ENCODE measurements at places on chromosomes 16 and 17. TPM values are rescaled to one million over a fixed set of nuclear protein-coding genes. Genes with fewer than 3 reads are reported as not detected.

DNA sequence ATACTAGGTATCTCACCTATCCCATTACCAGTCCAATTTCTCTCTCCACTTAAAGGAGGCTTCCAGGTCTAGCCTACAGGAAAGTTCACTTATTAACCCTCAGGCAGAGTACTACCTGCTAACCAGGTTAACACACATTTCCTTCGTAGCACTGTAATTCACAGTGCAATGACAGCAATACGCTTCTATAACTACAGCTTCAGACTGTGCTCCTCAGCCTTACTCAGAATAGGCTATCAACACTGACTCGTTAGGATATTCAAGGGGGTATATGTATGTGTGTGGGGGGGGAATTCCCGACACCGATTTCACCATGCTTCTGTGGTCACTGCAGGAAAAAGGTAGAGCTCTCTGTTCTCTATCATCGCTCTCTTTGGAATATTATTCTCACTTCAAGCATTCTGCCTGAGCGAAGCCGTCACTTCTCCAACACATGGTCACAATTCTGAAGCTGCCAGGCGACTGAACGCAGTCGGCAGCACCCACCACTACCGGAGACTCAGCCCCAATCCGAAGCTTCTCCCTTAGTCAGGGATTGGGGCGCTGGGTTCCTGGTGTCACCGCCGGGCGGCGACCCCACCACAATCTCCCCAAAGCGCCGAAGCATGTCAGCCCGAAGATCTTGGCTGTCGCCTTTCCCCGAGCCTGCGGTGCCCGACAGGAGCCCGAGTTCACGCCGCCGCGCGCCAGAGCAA, 618 bp downstream of the GGA3 start:
- no peak for DNase-seq

DNA sequence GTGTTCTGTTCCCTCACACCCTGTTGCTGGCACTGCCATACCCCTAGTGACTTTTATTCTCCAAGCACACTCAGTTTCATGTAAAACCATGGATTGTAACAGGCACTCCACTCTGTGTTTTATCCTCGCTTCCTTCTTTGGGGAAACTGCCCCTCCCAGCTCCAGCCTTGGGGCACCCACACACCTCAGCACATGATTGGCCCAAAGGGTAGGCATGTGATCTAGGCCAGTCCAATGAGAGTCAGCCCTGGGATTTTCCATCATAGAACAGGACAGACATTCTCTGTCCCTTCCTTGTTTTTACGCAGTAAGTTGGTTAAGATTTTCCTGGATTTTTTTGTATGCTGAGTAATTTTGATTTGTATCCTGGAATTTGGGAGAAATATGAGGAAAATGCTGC, 115.4 kb downstream of the C16orf95 start:
- DNase-seq = no peak

- no peak for DNase-seq
Observed at GRCh38 chr17:80799538-80800480, 191.8 kb upstream of the CHMP6 start.

GRCh38 chr16:53629607-53630312, 73.9 kb downstream of the RPGRIP1L start:
- no peak for DNase-seq

DNA sequence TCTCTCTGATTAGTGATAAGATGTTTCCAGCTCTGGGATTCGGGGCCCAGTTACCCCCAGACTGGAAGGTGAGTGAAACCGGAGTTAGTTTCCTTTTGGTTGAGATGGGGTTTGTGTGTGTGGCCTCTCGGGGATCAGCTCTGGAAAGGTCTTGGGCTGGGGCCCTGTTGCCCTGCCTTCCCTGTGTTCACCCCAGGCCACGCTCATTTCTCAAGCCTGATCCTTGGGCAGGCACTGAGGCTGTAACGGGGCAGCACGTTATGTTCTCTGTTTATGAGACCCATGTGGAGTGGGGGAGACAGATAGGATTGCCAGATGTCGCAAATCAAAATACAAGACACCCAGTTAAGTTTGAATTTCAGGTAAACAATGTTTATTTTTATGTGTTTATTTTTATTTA, 35.5 kb downstream of the CPNE2 start:
- DNase-seq = no peak

GRCh38 chr16:49953090-49953489, 71.9 kb upstream of the CNEP1R1 start:
- no peak for DNase-seq

DNA sequence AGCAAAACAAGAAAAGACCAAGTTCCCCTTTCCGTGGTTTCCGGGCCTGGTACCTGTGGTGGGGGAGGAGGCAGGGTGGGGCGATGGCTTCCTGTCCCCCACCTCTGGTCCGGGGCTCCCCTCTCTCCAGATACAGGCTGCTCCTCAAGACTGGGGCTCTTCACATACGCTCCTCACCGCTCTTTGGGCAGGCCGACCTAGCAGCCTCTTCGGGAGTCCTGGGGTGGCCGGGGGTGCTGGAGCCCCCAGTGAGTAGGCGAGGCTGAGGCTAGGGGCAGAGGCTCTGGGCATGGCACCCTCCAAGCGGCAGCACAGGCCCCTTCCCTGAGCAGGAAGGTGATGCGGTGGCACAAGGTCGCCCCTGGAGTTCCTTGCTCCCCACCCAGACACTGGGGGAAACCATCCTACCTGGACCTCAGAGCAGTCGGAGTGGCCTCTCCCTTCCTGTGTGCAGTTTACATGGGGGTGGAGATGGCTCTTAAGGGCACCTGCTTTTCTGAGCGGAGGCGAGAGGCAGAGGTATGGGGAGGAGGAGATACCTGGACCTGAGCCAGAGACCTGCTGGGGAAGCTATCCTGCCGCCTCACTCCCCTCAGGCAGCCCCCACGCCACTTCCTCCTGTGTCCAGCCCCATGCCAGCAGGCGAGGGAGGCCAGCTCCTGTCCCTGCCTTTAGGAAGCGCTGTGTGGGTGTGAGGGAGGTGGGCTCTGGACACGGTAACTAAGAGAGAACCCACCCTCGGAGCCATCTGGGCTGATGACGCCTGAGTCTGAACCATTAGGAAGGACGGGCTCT, 891 bp downstream of the CORO1A start:
- no peak for DNase-seq

DNA sequence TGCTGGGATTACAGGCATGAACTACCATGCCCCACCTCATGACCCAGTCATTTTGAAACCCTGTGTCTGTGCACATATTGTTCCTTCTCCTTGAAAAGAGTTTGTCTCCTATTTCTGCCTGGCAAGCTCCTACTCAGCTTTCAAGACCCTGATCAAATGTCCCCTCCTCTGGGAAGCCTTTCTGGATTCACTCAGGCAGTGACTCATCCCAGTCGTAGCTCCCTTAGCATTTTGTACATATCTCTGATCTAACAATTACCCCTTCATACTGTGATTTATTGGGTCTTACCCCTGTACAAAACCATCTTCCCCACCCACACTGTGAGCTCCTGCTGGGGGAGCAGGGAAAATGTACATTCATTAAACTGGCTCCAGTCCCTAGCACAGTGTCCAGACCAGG, 18.1 kb upstream of the ABCC12 start:
- DNase-seq = no peak

DNA sequence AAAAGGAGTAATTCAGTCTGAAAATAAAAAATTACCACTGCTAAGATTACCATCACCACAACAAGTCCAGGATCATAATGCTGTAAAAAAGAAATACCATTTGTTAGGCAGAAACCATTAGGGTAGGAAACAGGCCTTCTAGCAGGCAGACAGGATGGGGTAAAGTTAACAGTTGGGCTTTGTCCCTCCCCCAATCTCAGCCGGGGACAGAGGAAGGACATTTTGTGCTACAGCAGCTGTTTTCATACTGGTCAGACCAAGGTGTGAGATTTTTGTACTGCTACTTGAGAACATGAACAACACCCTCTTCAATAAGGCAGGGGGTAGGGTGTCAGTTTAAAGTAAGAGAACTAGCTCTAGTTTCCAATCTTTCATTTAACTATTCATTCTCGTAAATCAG, 49.2 kb upstream of the ITGA2B start:
- peak; percentile 91 for DNase-seq

DNA sequence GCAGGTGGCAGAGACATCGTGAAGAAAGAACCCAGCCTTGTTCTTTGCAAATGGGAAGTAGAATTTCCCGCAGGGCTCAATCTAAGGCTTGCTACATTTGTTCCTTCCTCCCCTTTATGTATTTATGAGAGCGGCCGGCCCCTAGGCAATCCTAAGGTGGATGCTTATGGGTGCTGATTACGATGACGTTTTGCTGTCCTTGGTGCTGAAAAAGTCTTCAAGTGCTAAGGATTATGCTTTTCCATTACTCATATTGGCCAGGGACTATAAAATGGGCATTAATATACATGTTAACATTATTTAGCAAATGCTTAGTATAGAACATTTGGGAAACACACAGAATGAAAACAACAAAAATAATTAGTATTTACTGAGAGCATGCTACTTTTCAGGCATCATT, 313.3 kb upstream of the XYLT1 start:
- no peak for DNase-seq

DNA sequence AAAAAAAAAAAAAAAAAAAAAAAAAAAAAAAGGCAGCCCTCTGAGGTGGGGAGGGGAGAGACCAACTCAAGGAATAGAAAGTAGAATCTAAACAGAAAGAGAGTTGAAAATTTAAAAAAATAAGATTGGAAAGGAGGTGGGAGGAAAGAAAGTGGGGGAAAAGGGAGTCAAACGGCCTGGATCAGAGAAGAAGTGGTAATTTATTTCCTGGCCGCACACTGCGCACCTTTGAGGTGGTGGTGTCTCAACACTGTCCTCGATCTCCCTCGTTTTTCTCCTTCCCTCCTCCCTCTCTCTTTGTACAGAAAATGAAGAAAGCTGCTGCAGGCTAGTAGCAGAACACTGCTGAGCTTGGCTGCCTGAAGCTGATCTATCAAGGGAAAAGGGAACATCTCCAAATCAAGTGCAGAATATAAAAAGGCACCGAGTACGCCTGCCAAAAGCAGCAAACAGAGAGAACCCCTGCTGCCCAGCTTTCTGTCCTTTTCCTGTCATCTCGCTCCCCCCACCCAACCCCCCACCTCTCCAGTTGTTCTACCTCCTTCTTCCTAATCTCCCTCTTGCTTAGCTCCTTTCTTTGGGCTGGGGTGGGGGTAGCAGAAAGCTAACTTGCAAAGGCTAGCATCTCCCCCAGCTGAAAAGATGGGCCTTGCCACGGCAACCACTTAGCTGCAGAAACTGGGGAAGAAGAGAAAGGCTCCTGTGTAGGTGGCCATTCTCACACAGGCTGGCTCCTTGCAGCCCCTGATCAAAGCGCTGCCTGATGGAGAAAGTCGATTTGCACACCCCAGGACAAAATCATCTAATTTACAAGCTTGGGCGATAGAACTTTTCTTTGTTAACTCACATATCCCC, 22.5 kb downstream of the AXIN2 start:
- no peak for DNase-seq

DNA sequence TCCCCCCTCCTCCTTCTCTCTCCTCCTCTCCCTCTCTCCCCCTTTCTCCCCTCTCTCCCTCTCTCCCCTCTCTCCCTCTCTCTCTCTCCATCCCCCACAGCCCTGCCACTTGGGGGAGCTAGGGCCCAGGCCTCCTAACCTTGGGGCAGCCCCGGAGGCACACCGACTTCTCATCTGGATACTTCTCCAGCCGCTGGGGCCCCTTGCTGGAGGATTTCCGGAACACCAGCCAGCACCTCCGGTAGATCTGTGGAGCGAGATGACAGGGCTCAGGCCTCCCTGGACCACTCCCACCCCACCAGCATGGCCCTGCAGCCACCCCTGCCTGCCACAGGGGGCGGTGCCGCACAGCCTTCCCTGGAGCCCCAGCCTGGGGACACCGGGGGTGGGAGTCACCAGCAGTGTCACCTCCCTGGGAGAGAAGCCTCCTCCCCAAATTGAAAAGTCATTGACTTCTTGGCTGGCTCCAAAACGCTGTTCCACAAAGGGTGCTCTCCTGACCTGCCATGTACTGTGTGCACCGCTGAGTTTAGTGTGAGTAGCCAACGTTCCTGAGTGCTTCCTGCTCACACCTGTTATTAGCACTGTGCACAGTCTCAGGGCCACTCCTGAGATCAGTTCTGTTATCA, 10.5 kb downstream of the DOK4 start:
- no peak for DNase-seq

DNA sequence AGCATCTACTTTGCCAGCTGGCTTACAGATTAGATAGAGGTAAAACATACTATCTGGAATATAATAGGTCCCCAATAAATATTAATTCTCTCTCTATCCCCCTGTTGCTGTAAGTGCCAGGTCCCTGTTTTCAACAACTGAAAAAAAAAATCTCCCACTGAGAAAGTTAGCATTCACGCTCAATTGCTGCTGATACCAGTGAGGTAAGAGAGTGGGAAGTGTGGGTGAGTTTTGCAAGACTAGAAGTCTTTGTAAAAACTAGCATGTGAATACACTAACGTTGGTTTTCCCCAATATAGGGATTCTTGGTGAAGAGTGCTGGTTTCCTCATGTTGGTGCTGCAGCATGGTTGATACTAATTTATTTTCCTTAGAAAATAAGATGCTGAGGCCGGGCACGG, 11.7 kb upstream of the TAOK1 start:
- no peak for DNase-seq

- no peak for DNase-seq
Observed at GRCh38 chr16:83335076-83335475, 472.7 kb upstream of the HSBP1 start.

GRCh38 chr16:12639044-12639443, 164.6 kb downstream of the CPPED1 start:
- DNase-seq = peak; percentile 67

GRCh38 chr16:83549316-83550182, 258.2 kb upstream of the HSBP1 start:
- no peak for DNase-seq

GRCh38 chr16:56909527-56909979, 22.4 kb upstream of the HERPUD1 start:
- peak; percentile 85 for DNase-seq

DNA sequence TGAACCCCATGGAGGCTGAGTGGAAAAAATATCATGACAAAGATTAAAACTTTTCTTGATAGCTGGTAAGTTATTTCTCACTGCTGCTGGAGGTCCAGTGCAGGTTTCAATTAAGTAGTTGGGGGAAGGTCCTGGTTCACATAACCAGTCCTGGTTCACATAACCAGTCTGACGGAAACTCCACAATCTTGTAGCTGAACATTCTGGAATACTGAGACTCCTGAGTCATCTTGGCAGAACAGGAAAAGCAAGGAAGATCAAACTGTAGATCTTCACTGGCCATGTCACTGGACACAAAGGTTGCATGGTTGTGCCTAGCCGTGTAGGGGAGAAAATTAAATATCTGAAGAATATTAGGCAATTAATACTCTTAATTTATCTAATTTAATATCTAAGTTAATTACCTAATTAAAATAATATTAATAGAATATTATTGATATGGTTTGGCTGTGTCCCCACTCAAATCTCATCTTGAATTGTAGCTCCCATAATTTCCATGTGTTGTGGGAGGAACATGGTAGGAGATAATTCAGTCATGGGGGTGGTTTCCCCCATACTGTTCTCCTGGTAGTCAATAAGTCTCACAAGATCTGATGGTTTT, 48.6 kb upstream of the CNTNAP4 start:
- DNase-seq = no peak

DNA sequence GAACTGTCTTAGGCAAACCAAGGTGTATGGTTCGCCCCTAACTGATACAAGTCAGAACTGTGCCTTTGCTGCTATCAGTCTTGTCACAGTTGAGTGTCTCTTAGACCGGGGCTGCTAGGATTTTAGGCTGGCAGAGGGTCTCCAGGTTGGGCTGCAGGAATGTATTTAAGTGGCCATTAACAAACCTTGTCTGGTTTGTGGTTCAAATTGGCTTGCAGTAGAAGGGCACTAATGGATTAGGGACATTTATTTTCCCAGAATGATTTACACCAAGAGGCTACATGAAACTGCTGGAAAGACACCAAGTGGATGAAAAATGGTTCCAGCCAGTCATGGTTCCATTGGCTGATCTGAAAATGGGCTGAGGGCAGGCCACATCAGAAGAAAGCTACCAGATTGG, 5.1 kb downstream of the VAT1L start:
- no peak for DNase-seq

PLK1 gene
- total RNA-seq = 102 TPM

KRTAP17-1 gene
- total RNA-seq = not detected

ITPRIPL2 gene
- total RNA-seq = 37.9 TPM

Measured in LHCN-M2 (cell line).